Right ventricle myocardium superior (tissue), 1 donor: ENCODE measurements at places on chromosomes 5 and 9. TPM values are rescaled to one million over a fixed set of nuclear protein-coding genes. Genes with fewer than 3 reads are reported as not detected.

Gene FAM151B
- total RNA-seq = 1.5 TPM

Gene OR13F1
- not detected for total RNA-seq

Gene PCDHGB5
- total RNA-seq = 7.2 TPM

Gene GLDC
- not detected for total RNA-seq

Gene FCHSD1
- total RNA-seq = 2.6 TPM

Gene NPM1
- total RNA-seq = 342 TPM

Gene ERAP2
- total RNA-seq = 5.3 TPM

Gene CATSPER3
- total RNA-seq = 0.32 TPM

- no peak for DNase-seq
Observed at GRCh38 chr5:73858054-73858453, 232.1 kb downstream of the ARHGEF28 start.

DNA sequence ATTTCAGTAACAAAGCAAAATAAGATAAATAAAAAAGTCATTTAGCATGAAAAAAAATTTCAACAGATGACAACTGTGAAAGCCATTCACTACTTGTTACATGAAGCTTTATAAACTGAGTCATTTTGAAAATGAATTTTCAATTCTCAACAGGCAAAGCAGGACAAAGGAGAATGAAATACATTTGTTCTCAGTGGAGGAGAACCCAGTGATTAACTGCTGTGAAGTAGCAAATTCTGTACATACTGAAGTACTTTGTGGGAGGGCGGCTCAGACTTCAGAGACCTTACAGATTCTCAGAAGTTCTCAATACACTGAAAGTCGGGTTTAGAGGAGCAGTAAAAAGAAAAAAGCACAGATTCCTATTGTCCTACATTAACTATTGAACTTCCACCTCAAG, 21.7 kb downstream of the SKIC3 start:
- DNase-seq = no peak

GRCh38 chr9:8287501-8287900, 487.9 kb upstream of the DMAC1 start:
- DNase-seq = no peak

GRCh38 chr5:36730537-36731216, 124.3 kb downstream of the SLC1A3 start:
- DNase-seq = no peak

DNA sequence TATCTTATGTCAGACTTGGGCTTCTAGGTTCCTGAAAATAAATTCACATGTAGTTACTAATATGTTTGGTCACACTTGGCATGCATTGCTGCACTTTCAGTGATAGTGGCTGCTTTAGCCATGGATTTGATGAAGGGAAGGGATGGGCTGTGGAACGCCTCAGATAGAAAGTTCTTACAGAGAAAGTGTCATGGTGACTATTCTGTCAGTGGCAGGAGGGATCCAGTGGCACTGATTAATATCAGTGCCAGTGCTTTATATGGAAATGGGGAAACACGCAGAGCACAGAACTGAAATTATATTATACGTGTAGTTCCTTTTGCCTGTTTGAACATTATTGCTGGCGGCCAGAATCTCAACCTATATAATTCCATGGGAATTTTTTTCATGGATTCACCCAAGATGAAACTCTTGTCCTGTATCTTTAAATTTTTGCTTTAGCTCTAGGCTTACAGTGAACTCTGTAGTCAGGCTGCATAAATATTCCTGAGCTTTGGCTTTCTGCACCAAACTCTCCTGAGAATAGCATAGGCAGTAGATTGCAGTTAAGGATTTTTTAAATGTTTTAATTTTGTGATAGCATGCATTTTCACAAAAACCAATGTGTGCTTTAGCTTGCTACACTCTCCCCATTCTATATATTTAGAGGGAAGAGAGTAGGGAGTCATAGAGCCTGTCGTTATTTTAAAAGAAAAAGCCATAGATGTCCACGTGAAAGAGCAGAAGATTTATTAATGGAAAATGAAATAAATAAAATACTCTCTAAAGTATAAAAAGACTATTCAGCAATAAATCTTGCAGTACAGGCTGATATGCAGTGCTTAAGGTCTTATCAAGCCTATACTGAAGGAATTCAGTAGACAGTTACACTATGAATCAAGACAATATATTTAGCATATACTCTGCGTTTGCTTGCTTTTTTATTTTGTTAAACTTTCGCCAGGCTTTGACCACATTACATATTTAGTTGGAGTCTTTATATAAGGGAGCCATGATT, 98.7 kb downstream of the EDIL3 start:
- DNase-seq = no peak

- DNase-seq = no peak
Observed at GRCh38 chr5:135921388-135921787, 25.7 kb upstream of the IL9 start.

DNA sequence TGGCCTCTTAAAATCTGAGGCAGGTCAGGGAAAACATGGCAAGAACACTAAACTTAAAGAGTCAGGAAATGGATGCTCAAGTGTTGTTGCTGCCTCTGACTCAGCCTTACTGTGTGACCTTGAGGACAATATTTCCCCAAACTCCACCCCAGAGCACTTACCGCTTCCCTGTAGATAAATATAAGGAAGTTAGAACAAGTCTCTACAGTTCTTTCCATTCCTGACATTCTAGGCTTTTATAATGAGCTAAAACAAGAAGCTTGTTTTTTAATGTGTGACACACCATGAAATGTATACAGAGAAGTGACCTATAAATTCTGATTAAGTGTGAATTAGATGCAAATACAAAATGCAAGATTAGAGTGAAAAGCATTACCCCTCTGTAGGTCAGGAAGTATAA, 129.3 kb downstream of the GRIA1 start:
- no peak for DNase-seq

DNA sequence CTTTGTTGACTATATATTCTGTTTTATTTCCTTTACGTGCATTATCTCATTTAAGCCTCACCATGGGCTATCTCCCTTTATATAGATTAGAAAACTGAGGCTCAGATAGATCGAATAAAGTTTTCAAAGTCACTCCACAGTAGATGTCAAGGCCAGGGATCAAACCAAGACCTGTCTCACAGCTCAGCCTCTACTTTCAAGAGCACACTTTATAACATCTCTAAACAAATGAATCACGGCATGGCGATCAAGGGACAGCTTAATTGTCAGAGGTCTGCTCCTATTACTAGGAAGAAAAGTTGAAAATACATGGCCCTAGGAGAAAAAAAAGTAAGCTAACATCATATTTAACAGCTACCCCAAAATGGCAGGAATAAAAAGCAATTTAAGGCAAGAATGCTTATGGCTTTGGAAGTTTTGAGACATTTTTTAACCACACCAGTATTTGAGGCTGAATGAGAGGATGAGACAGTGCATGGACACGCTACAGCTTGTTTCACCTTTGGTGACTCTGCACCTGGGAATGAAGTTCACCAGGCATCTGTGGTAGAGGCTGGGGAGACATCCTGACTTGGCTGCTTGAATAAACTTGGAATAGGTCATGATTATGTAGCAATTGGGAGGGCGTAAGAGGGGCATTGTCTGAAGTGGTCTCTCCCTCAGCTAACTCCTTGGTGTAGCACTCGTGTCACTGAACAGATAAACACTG, 486.8 kb upstream of the WWC1 start:
- DNase-seq = no peak

DNA sequence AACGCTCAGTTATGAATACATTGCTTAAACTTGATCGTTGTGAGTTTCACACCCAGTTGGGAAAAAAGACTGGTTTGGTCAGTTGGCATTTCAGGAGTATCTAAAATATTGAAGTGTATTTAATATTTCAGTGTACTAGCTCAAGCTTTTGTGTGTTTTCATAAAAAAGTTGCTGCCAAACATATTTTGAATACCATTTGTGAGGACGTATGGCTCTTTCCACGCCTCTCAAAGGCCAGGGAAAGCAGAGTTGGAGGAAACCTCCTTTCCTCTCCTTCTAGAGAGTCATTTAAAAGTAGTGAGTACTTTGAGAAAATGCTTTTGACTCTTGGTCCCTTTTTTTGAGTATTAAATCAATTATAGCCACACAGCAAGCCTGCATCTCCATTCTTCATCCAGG, 43.2 kb upstream of the ANKRD33B start:
- DNase-seq = no peak

GRCh38 chr5:112205846-112206245, 213.2 kb downstream of the EPB41L4A start:
- no peak for DNase-seq

- no peak for DNase-seq
Observed at GRCh38 chr9:109787735-109788134, 7.7 kb downstream of the PALM2AKAP2 start.

DNA sequence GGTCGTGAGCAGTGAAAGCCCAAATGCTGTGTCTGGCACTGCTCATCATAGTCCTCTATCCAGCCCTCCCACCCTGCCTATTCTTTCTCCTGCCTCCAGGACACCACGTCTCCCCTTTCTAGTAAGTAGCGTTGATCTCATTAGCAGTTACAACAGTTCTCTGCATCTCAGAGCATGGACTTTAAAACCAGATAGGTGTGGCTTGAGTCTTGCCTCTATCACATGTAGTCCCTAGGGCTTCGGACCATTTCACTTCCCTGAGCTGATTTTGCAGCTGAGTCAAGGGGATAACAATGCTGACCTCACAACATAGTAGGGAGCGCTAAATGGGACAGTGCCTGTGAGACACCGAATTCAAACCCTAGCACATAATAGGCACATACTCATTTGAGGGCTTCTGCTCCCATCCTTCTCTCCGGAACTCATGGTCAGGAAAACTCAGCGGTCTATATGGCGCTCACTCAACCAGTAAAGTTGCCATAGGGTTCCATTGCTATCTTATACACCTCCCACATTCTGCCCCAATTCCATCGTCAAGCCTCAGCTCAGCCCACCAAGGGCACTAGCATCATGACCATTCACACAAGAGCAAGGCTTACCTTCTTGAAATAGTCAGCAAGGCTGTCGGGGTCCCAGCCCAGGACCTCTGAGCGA, 515 bp downstream of the LCP2 start:
- DNase-seq = no peak

DNA sequence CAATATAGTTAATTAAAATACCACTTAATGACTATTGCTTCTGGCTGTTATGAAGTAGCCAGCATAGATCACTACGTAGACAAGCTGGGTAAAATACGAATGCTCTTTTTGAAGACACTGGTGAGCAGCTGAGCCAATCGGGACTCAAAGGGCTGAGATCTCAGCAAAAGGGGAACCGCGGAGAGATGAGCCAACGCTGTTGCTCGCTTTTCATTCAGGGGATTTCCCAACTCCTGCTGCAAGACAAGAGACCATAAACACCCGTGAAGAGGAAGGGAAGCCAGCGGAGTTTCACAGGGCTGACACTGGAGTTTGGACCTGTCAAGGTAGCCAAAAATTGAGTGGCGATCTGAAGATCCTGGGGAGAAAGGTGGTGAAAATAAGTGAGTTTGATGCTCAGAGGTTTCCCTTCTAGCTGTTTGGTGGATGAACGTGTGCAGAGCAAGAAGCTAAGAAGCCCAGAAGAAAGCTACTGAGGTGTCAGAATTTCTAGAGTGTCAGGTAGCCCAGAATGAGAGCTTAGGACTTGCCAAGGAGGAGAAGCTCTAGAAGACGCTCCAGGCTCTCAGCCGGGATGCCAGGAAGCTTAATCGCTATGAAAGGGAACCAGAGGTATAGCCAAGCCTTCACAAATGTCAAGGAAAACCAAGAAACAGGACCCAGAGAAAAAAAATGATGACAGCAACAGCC, 79.6 kb upstream of the RNU6ATAC start:
- peak; percentile 60 for DNase-seq

GRCh38 chr5:172506251-172506650, 51.9 kb upstream of the SH3PXD2B start:
- DNase-seq = no peak

GRCh38 chr9:113370806-113371325, 5.9 kb downstream of the HDHD3 start:
- no peak for DNase-seq

GRCh38 chr9:7988644-7989280, 189.2 kb upstream of the DMAC1 start:
- no peak for DNase-seq

DNA sequence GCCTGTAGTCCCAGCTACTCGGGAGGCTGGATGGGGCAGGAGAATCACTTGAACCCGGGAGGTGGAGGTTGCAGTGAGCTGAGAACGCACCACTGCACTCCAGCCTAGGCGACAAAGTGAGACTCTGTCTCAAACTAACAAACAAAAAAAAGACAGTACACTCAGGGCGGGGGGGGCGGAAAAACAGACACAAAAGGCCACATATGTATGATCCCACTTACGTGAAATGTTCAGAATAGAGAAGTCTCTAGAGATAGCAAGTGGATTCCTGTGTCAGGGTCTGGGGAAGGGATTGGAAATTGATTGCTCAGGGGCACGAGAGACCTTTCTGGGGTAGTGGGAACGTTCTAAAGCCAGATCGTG, 9.0 kb upstream of the LCN1 start:
- DNase-seq = no peak

DNA sequence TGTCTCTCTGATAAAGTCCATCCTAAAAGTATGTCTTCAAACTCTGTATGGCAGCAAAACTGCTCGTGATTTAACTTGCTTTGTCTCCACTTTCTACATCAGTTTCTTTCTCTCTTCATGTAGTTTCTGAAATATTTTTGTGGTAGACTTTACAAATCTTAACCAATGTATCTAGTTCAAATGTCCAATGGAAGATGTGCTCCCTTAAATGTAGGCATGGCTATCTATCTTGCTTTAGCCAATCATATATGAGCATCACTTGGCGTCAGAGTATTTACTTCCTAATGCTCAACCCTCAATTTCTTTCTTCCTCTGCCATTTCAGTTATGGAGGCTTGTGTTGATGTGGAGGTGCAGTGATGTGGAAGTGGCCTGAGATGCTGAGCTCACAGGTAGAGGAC, 206.1 kb upstream of the ZNF608 start:
- DNase-seq = no peak

DNA sequence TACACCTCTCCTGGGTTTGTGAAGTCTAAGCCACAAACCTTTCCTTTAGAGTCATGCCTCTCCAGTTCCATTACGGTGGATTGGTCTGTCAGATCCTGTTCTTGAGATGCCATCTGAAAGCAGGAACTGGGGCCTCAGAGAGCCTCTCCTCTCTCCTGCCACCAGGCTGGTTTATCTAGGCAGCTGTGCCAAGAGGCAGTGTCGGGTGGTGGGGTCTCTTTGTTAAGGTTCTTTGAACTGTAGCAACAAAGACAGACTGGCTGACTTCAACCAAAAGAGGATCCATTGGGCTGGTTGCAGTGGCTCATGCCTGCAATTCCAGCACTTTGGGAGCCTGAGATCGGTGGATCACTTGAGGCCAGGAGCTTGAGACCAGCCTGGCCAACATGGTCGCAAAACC, 66.0 kb upstream of the ANGPTL2 start:
- no peak for DNase-seq

- DNase-seq = no peak
Observed at GRCh38 chr5:72552041-72552557, 44.9 kb upstream of the ZNF366 start.
